ENCODE measurements at places on chromosomes 6 and 20.

DNA sequence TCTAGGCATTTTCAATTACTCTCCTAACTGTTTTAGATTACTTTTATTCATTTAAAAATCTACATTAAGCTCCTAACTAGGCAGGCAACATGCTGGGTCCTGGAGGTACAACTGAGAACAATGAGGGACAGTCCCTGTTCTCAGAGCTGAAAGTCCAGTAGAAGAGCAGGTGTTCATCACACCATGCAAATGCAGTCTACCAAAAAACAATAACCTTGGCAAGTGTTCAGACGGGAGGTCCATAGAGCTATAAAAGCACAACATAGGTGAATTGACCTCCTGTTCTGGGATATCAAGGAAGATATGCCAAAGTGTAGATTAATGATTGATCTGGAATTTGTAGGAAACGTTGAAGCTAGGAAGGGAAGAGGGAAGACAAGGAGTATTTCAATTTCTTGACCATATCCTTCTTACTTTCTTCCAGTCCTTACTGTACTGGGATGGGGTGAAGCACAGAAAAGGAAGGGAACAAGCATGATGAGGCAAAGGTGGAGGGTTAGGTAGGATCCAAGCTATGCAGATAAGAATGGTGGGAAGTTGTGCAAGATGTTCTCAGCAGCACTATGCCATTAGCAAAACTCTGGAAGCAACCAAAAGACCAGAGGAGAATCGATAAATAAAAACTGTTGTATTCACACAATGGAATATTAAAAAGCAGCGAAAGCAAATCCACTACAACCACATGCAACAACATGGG is 485.7 kb upstream of the JARID2 start:
- peak; percentile 51 for DNase-seq

- peak; percentile 9 for DNase-seq
These were observed 108.2 kb upstream of the SALL4 start for GRCh38 chr20:51910321-51911050.

GRCh38 chr20:10318291-10319024 is 99.8 kb downstream of the SNAP25 start:
- no peak for DNase-seq

DNA sequence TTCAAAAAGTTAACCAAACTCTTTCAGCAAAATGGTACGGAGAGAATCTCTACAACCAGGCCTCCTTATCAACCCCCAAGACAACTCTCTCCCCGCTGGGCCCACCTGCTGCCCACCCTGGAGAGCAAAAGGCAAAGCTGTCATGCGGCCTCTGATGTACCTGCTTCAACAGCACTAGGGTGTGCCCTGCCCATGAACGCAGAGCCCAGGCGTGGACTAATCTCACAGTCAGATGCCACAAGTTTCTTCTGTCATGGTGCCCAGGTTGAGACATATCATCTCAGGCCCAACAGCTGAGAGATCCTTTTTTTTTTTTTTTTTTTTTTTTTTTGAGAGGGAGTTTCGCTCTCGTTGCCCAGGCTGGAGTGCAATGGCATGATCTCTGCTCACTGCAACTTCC is 26.3 kb downstream of the SLC2A4RG start:
- no peak for DNase-seq

GRCh38 chr6:166509193-166509592 is 77.3 kb downstream of the RAMACL start:
- no peak for DNase-seq

DNA sequence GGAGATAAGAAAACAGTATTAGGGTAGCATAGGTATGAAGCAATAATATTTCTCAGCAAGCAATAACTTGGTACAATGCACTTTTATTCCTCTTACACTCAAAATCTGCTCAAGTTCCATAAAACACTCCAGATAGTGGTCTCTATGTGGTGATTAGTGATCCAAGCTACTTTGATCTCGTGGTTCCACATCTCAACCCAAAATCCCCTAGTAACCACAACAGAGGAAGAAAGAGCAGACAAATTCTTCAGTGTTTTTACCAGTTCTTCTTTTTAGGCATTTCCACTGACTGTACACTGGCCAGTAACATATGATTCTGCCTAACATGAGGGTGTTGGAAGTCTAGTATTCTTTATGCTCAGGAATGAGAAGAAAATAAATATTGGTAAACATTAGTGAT is 309.0 kb upstream of the PTCHD4 start:
- no peak for DNase-seq

DNA sequence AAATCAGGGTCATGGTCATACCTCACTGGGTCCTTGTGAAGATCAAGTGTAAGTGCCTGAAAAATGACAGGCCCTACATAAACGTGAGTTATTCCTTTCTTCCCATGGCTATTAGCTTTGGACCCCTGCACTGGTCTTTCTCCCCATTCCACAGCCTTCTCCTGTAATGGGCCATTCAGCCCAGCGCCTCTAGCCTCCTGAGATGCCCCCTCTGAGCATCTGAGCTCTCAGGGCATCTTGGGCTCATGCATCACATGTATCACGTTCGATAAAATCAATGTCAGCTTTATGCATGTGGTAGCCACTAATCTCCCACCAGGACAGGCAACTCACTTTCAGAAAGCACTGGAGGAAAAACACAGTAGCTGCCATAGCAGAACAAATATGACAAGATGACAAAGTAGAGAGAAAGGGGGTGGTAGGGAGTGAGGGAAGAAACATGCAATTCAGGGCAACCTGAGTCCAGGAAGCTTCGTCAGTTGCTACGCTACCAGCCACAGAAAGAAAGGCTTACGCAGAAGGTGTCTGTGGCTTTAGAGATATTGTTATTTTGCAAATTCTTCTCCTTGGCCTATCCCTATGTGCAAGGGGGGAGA is 498.8 kb downstream of the PTPRT start:
- no peak for DNase-seq

- no peak for DNase-seq
These were observed 315.6 kb upstream of the PTCHD4 start for GRCh38 chr6:48426636-48427035.

- no peak for DNase-seq
These were observed 40.8 kb downstream of the SNRNP48 start for GRCh38 chr6:7630792-7631191.

GRCh38 chr6:31689249-31690110 is 8.6 kb upstream of the LY6G5C start:
- no peak for DNase-seq

GRCh38 chr6:56814308-56814707 is 140.6 kb upstream of the BEND6 start:
- no peak for DNase-seq

- no peak for DNase-seq
These were observed 30.3 kb downstream of the PACSIN1 start for GRCh38 chr6:34496103-34496685.

DNA sequence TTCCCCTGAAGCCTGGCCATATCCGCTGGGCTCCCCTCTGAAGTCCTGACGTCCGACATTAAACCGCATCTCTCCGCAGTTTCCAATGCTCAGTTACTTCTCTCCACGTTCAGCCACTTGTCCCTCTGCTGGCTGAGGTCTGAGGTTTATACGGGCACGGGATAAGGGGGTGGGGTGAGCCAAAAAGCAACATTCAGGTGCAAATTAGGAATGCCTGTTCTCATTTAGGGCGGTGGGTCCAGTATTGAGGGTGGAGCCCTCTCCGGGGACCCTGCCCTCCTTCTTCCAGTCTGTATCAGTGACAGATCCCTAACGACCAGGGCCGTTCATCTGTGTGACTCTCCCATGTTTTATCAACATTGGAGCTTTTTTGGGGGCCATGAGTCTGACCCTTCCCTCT is 1454.4 kb downstream of the HACE1 start:
- DNase-seq, result no peak

- DNase-seq, result no peak
These were observed 517.4 kb upstream of the JARID2 start for GRCh38 chr6:14728396-14729024.

- DNase-seq, result no peak
These were observed 371.9 kb upstream of the ID4 start for GRCh38 chr6:19465256-19465655.

GRCh38 chr6:167031082-167031709 is 32.0 kb downstream of the CEP43 start:
- DNase-seq, result no peak

- peak; percentile 28 for DNase-seq
These were observed 46.4 kb upstream of the COL21A1 start for GRCh38 chr6:56293781-56294180.

DNA sequence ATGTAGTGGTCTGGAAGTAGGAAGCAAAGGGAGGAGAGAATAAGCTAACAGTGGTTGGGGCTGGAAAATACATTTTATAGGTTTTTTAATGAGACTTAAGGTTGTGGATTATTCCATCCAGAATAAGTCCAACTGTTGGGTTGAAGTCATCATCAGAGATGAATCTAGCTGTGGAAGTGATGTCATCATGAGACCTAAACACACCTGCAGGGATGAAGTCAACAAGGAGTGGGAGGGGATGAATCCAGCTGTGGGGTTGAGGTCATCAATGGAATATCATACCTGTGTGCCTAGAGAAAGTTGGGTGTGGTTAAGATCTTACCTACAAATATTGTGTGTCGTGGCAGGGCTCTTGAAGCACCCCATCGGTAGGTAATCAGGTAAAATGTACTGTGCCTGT is 730.7 kb downstream of the RFPL4B start:
- DNase-seq, result no peak

- no peak for DNase-seq
These were observed 49.6 kb upstream of the CD93 start for GRCh38 chr20:23135449-23136420.

DNA sequence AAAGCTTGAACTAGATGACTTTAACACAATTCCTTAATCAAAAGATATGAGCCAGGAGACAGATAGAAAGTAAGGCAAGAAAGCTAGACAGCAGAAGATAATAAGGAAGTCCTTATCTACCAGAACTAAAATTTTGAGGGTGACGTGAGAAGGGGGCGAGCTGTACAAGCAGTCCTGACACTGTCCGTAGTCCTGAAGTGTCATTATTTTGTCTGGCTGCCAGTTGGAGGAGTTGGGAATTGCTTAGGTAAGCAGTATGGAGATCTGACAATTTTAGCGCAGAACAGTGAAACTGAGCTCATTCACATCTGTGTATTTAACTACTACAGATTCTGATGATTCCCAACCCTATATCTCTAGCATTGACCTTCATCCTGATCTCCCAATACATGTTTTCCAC is 25.8 kb upstream of the CEP85L start:
- no peak for DNase-seq

GRCh38 chr20:17012546-17013226 is 214.2 kb upstream of the PCSK2 start:
- DNase-seq, result no peak

DNA sequence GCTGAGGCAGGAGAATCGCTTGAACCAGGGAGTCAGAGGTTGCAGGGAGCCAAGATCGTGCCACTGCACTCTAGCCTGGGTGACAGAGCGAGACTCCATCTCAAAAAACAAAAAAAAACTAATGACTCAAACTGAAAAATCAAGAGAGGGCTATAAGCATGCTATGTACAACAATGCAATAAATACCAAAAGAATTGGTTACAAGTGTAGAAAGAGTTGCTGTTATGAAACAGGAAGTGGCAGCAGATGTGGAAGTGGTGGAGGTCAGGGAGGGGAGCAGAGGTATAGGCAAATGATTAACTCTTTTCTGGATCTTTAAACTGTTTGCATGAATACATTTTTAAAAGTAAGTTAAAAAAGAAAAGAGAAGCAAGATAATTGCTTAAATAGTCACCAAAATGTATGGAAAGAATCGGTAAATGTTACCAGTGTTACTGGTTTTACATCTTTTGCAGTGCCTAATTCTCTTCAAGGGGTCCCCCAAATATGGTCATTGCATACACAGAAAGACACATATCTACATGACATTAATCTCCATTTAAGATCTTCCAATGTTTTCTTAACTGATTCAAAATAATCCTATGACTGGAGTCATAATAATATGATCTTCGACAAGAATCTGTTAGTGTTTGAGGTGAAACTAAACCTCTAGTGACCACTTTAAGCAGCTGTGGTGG is 15.0 kb downstream of the CALHM6 start:
- no peak for DNase-seq

DNA sequence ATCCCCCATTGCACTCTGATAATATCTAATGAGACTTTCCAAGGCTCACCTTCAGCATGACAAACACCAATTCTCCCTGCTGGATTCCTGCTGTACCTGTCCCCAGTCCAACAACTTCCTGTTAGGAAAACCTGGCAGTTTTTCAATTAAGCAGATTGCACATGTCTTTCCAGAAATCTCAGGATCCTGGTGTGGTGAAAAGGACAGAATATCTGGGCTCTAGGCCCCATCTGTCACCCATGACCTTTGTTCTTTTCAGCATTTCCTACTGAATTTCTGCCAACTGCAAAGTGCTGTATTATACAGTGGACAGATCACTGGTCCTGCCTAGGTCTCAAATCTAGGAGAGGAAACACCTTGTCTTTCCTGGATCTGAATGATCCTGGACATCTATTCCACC is 27.7 kb upstream of the DTNBP1 start:
- DNase-seq, result no peak

- peak; percentile 86 for DNase-seq
These were observed 5.1 kb downstream of the TP53INP2 start for GRCh38 chr20:34709044-34709830.

GRCh38 chr6:153489479-153489878 is 358.4 kb upstream of the RGS17 start:
- DNase-seq, result no peak

DNA sequence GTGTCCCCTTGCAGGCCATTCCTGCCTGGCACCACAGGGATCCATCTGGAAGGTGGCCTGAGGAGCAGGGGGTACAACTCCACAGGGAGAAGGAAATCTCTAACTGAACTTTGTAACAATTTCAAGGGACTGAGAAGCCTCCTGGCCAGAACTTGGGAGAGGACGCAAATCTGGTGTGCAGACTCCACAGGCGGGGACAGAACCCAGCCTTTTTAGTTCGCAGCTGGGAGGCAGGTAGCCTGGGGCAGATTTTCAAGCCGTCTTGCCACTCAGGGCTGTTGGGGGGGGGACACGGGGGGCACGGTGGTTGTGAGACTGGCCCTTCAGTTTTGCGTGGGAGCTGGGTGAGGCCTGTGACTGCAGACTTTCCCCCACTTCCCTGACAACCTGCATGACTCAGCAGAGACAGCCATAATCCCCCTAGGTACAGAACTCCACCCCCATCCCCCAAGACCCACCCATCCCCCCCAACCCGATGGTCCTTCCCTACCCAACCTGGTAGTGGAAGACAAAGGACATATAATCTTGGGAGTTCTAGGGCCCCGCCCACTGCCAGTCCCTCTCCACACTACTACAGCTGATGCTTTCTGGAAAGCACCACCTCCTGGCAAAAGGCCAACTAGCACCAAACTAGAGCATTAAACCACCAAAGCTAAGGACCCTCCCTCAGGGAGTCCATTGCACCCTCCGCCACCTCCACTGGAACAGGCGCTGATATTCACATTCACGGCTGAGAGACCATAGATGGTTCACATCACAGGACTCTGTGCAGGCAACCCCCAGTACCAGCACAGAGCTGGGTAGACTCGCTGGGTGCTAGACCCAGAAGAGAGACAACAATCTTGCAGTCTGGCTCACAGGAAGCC is 3.0 kb upstream of the HUS1B start:
- no peak for DNase-seq

GRCh38 chr6:22364306-22364705 is 67.5 kb upstream of the PRL start:
- DNase-seq, result no peak

GRCh38 chr20:38806855-38807655 is 1.6 kb downstream of the PPP1R16B start:
- DNase-seq, result no peak

GRCh38 chr6:83068616-83069015 is 1.1 kb downstream of the DOP1A start:
- peak; percentile 33 for DNase-seq

GRCh38 chr6:167760979-167761793 is 65.5 kb upstream of the AFDN start:
- DNase-seq, result no peak

GRCh38 chr6:3831761-3832530 is 17.2 kb upstream of the FAM50B start:
- DNase-seq, result no peak
